ENCODE measurements at places on chromosomes 1 and 21. TPM values are rescaled to one million over a fixed set of nuclear protein-coding genes. Genes with fewer than 3 reads are reported as not detected.

The CA14 gene
- total RNA-seq: not detected

The OR2L13 gene
- not detected for total RNA-seq

The LRRC71 gene
- 0.33 TPM for total RNA-seq

The MYOG gene
- total RNA-seq: not detected

Measured in A549 treated with RU486 at 1 μM for 4 hours (cell line).